Memory B cell (primary cell): ENCODE measurements at places on chromosomes 5 and 9.
A peak's percentile ranks its signal among the peaks of the same experiment; 100 is the strongest.

GRCh38 chr9:9045572-9045971 is 1246.0 kb upstream of the DMAC1 start:
- DNase-seq = no peak
- no peaks in the 10 kb centered on the region for H3K36me3 ChIP-seq
- no peaks in the 10 kb centered on the region for H3K27me3 ChIP-seq
- no peak overlapping the region for H3K4me3 ChIP-seq
- no peaks in the 10 kb centered on the region for H3K4me1 ChIP-seq

- H3K4me1 ChIP-seq = no peaks in the 10 kb centered on the region
- H3K4me3 ChIP-seq = no peak overlapping the region
- DNase-seq = no peak
- H3K27ac ChIP-seq = no peak overlapping the region
- H3K27me3 ChIP-seq = no peaks in the 10 kb centered on the region
Measured at GRCh38 chr5:11852717-11853087, 51.5 kb downstream of the CTNND2 start.

DNA sequence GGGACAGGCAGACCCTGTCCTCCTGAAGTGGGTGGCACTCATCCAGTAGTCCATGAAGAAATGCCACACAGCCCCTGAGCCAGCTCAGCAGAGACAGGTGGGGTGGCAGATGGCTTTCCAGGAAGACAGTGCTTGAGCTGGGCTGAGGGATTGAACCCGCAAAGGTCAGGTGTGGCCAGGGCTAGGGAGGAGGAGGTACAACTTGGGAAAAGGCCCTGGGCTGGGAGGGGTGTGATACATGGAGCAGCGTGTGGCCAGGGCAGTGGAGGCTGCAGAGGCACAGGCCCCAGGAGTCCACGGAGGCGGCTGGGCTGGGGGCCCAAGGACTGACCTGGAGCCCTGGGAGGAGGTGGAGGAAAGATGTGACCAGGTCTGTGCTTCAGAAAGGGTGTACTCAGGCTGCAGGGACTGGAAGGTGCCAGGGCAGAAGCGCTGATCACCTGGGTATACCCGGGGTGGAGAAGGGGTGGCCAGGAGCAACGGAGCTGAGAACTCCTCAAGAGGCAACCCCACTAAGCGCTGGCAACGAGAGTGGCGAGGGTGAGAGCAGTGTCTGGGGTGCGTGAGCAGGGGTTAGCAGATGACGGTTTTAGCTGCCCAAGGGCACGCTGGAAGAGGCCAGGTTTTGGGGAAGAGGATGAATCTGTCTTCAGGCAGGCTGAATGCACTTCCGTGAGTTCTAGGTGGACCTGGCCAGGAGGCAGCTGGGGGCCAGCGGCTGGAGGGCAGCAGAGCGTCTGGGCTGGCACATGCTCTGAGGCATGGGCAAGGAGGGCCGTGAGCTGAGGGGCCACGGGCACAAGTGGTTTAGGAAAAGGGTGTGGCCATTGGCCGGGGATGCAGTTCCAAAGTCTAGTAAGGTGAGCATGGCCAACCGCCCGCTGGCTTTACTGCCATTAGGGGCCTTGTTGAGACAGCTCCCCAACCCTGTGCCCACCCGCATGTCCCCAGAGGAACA is 3.9 kb upstream of the RABL6 start:
- no peak overlapping the region for H3K27ac ChIP-seq
- H3K4me3 ChIP-seq = no peak overlapping the region
- no peak for DNase-seq
- peaks cover 10% of the 10 kb centered on the region for H3K36me3 ChIP-seq
- H3K4me1 ChIP-seq = peaks cover 24% of the 10 kb centered on the region
- peaks cover 4% of the 10 kb centered on the region for H3K27me3 ChIP-seq

DNA sequence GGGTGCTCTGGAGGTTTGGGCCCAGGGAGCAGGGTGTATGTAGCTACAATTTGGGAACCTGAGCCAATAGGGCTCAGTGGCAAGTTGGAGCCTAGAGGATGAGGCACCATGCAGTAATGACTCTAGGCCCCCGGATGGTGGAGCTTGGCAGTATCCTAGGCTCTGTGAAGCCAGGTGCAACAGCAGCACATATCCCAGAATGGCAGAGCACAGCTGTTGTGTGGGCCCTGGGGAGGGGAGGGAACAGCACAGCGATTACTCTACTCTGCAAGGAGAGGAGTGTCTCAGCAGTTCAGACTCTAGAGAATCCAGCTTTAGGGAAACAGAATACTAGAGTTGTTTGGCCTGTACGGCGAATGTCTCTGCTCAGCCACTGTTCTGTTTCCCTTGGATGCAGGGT is 56.1 kb downstream of the LRRTM2 start:
- no peak for DNase-seq
- H3K27me3 ChIP-seq = no peaks in the 10 kb centered on the region
- no peak overlapping the region for H3K4me3 ChIP-seq
- H3K36me3 ChIP-seq = peaks cover 23% of the 10 kb centered on the region

- H3K4me1 ChIP-seq = no peaks in the 10 kb centered on the region
- no peak overlapping the region for H3K27ac ChIP-seq
- H3K4me3 ChIP-seq = no peak overlapping the region
- DNase-seq = no peak
Measured at GRCh38 chr5:15550502-15551112, 50.6 kb downstream of the FBXL7 start.

DNA sequence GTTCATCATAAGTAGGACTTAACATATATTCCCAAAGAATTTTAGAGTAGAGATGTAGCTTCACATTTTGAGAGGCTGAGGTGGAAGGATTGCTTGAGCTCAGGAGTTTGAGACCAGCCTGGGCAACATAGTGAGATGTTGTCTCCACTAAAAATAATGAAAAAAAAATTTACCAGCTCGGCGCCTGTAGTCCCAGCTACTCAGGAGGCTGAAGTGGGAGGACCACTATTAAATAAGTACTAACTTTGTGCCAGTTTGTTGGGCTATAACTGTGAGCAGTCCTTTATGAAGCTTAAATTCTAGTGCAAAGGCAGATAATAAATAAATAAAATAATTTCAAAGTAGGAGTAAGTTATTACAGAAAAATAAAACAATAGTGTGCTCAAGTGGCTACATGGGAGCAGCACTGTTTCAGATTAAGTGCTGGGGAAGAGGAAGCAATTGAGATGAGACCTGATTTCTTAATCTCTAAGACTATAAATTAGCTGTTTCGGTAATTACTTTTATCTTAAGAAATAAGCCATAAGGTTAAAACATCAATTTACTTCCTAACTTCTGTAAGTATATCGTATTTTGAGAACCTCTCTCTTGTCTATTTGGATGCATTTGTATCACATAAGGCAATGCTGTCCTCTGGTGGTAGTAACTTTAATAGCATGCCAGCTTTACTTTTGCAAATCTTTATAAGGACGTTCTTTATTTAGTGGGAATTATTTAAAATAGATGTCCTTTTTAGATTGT is 98.9 kb downstream of the CSNK1G3 start:
- peak; percentile 22 for DNase-seq
- peaks cover 11% of the 10 kb centered on the region for H3K36me3 ChIP-seq
- peaks cover 5% of the 10 kb centered on the region for H3K4me1 ChIP-seq
